ENCODE measurements at places on chromosomes 13 and 19. TPM values are rescaled to one million over a fixed set of nuclear protein-coding genes. Genes with fewer than 3 reads are reported as not detected.

The NUDT19 gene
- polyA plus RNA-seq, result 11.2 TPM

The CEACAM4 gene
- polyA plus RNA-seq, result 0.16 TPM

The ZNF235 gene
- 13.2 TPM for polyA plus RNA-seq

The CERS4 gene
- polyA plus RNA-seq, result 32.0 TPM

DNA sequence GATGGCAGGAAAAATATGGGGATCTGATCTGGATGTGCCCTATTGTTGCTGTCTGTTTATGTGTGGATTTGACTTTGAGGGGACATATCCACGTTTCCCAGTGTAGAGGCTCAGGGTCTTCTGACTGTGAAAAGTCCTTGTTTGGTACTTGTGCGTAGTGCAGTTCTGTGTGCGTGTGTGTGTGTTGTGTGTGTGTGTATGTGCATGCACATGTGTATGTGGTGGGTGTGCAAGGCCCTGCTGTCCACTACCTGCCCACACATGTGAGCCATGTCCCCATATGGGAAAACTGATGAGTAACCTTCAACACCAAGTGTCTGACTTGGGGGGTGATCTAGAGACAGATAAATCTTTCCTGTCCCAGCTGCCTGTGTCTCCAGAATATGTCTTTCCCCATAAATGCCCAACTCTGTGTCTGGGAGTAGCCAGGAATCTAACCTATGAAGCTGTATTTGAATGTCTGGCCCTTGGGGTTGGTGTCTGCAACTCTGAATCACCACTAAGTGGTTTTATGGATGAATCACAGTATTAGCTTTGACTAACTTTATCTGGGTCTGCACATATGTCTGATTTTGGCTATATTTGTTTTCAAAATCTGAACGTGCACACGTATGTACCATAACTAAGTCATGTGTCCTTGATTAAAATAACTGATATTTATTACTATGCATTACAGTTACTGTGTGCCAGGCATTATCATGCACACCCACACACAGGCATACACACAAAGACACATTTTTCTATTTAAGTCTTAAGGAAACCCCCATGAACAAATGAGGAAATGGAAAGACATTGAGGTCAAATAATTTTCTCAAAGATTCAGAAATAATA lies 17.4 kb downstream of the KLK2 start:
- DNase-seq, result no peak

DNA sequence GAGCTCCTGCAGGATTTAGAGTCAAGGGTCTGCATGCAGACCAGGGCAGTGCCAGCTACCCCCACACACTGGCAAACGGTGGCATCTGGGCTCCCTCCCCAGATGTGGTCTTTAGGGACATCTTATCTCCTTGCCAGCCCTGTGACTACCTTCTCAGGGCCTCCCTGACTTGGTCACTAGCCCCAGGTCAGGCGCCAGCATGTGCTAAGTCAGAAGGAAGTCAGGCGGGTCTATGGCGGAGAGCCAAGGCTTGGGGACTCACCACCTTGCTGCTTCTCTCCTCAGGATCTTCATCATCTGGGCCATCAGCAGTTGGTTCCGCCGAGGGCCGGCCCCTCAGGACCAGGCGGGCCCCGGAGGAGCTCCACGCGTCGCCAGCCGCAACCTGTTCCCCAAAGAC lies 17.6 kb downstream of the CLPTM1 start:
- no peak for DNase-seq

DNA sequence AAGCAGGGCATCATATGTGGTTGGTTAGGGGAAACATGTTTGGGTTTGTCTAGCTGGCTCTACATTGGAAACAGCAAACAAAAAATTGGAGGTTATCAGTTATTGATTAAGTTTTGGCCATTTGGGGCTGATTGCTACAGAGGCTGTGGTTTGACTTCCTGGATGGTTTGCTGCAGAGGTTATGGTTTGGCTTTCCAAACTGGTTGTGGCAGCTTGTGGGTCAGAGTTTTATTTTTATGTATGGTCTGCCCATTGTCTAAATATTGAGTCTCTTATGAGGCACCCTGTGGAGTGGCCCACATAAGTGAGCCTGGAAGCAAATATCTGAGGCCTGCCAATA lies 261.6 kb downstream of the GPC5 start:
- no peak for DNase-seq

GRCh38 chr13:98208606-98209005 lies 31.5 kb upstream of the RNF113B start:
- DNase-seq, result no peak

DNA sequence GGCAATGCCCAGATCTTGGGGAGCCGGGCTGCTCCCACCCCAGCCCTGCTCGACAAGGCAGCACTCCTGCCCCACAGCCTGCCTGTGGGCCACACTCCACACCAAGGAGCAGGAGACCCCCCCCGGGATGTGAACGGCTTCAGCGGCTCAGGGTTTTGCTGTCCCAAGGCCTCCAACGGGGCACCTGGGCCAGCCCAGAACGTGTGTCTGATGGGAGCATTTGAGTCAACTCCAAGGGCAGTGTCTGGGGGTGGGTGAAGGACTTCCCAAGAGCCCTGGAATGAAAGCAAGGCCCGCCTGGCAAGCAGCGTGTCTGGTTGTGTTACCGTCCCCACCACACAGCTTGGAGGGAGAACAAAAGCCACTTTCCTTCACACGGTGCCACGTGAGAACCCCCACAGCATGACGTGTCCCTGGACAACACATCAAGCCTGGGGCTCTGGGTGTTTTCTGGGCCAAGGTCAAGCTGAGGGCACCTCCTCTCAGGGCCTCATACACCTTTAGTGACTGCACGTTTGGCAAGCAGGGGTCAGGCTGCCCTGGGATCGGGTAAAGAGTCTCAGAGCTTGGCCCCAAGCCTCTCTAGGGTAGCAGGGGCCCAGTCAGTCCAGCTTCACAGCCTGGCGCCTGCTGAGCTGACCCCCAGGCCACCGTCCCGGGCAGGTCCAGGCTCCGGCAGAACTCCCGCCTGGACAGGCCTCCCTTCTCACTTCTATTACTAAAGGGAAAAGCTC lies 6.0 kb downstream of the C13orf46 start:
- DNase-seq, result no peak

GRCh38 chr13:33543631-33544265 lies 258.2 kb upstream of the STARD13 start:
- DNase-seq, result no peak

DNA sequence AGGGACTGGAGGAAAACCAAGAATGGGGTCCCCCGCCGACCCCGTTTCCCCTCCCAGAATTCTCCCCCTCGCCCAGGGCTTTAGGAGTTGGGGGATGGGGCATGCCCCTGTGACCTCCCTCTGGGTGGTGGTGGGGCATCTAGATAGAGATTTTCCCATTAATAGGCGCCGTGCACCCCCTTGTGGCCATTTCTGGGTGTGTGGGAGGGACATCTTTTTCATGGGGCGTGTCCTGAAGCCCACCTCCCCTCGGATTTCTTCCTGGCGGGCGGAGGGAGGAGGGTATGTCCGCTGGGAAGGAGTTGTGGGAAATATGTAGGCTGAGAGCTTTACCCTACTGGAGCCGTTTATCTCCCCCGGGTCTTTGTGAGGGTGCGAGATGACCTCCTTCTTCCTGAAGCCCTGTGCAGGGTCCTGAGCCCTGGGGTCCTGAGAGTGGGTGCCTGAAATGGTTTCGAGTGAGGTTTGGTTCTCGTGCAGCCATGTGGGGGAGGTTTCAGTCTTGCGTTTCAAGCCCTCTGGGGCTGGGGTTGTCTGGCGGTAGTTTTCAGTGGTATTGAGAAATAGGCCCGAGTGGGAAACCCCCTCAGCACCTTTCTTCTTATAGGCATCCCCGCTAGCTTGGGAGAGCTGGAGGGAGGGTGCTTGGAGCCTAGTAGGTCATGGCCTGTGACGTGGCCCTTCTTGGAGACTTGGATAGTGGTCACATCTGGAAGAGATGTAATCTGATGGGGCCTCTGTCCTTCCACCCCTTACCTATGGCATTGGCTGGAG lies 1.0 kb downstream of the PRMT1 start:
- DNase-seq, result peak; percentile 80

- DNase-seq, result no peak
These were observed 158.0 kb downstream of the VWA8 start for GRCh38 chr13:41802684-41803444.

Measured in right renal cortex interstitium (tissue), 3 donors.